ENCODE measurements at places on chromosomes 6 and 20. TPM values are rescaled to one million over a fixed set of nuclear protein-coding genes. Genes with fewer than 3 reads are reported as not detected.

Gene DNAH8
- 0.08 TPM for total RNA-seq

Gene NFATC2
- 0.36 TPM for total RNA-seq

Gene MMUT
- 27.1 TPM for total RNA-seq

Gene OR2B2
- total RNA-seq: not detected

Measured in fibroblast of the aortic adventitia (primary cell).